ENCODE measurements at places on chromosomes 6 and 20.

DNA sequence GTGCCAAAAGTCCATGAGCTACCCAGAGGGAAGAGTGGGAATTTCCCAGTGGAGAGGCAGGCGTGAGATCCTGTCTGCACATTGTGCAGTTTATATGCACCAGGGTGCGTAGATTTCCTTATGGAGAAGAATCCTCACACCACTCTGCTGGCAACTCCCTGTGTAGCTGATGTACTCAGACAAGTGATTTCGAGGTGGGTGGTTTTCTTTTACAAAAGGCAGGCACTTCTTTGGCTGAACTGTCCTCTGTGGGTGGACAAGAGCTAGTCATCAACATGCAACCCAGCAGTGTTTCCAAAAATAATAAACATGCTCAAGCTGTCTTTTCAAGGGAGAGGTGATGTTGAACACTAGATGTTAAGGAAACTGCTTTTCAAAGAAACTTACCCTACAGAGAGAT, 121.7 kb upstream of the NXT1 start:
- no peak for DNase-seq

DNA sequence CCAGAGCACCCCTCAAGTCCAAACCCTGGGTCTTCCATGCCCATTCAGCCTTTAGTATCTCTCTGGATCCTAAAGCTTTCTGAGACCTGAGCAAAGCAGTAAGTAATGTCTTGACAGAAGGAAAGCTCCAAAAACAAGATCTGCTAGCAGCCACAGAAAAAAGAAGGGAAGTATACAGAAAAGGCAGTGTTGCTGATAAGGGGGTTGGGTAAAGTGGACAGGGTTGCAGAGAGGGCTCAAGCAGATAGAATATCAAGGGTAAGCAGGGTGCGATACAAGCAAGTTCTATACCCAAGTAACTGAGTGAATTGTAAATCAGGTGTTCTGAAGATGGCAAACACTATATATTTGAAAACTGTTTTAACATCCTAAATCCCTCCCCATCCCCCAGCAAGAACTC, 113.4 kb upstream of the CARMIL1 start:
- DNase-seq: no peak

DNA sequence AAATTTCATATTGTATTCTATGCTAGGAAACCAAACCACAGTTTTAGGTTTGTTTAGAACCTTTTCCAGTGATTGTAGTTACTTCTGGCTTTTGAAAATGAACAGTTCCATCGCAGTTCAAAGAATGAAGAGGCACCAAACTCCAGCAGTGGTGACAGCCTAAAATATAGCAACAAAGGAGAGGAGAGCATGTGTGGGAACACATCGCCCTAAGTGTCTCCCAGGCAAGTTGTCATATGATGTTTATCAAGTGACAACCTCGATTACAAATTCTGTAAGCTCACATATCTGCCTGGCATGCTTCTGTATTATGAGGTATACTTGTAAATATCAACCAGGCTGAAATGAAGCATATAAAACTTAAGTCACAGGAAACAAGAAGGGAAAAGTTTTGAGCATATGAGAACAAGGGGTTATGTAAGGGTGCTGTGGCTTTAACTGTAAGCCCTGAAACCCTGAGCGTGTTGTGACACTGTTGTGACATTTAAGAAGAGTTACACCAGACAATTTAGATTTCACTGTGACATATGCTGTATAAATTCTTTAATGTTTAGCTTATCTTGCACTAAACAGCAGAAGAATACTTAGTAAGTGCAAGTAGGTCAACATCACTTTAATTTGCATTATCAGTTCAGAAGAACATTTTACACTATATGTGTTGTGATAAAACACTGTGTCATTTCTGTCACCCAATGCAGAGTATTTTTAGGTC, 29.1 kb upstream of the FBXL4 start:
- no peak for DNase-seq

DNA sequence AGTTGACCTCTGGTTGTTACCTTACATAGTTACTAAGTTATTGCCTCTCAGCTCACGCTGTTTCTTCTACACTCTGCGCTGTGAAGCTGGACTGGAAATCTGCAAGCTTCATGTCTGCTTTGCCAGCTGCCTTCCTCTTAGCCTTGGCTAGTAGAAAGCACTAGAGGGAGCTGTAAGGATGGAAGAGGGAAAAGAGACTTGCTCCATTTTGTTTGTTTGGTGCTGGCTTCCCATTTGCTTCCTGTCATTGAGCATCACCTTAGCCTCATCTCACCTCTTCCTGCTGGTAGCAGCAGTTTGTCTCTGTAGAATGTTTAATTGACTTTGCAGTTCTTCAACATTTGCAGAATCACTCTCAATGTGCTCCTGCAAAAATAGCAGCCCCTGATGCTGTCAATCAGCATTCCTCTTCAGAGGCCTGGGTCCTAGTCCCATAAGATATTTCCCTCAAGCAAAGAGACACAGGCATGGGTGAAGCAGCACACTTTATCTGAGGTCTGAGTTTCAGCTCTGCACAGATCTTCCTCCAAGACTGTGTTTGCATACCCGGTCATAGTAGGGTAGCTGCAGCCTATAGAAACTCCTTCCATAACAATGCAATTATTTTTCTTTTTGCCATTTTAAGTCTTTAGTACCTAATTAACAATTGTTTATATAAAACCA, 302.2 kb upstream of the EPHA7 start:
- DNase-seq: no peak

- DNase-seq: no peak
Measured at GRCh38 chr6:34587325-34587724, 31.2 kb upstream of the SPDEF start.

- no peak for DNase-seq
Measured at GRCh38 chr20:48717095-48717672, 110.6 kb downstream of the PREX1 start.

DNA sequence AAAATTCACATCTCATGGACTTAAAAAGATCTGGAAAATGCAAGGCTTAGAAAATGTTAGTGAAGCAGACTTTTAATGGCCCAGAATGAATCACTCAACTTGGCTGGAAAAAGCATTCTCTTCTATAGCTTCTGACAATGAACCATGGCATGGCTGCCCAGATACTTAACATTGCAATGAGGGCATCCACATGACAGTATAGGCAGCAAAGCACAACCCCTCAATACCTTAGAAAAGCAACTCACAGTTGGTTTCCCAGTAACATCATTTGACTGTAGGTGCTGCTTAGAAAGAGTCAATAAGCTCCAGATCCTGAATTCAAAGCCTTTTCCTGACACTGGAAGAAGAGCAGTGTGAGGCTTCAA, 155.8 kb downstream of the EYA4 start:
- no peak for DNase-seq

DNA sequence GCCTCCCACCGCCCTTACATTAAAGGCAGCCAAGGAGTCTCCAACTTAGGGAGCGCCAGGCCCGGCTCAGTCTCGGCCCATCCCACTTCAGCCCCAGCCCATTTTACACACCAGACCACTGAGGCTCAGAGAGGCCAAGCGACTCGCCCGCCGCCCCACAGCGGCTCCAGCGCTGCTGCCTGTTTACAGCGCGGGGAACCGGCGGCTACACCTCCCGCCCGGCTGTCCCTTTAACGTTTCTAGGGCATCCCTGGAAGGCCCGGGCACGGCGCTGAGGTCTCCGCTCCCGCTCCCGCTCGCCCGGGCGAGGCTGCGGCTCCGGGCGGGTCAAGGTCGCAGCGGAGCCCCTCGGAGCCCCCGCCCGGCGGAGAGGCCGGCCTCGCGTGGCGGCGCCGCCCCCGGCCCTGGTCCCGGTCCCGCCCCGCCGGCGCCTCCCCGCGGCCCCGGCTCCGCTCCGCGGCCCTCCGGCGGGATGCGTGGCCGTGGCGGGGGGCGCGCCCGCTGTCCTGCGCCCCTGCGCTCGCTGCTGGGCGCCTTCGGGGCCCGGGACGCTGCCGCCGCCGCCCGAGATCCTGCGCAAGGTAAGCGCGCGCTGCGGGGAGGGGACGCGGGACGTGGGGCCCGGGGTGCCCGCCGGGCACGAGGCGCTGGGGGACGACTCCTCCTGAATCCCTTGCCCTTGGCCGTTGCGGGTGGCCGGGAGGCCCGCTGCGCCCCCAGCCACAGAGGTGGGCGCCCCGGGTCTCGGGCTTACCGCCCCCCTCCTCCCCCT, 27.1 kb upstream of the PHACTR3 start:
- no peak for DNase-seq

GRCh38 chr6:135630789-135631376, 133.3 kb upstream of the AHI1 start:
- no peak for DNase-seq

GRCh38 chr6:38499529-38500096, 140.1 kb downstream of the BTBD9 start:
- DNase-seq: no peak

DNA sequence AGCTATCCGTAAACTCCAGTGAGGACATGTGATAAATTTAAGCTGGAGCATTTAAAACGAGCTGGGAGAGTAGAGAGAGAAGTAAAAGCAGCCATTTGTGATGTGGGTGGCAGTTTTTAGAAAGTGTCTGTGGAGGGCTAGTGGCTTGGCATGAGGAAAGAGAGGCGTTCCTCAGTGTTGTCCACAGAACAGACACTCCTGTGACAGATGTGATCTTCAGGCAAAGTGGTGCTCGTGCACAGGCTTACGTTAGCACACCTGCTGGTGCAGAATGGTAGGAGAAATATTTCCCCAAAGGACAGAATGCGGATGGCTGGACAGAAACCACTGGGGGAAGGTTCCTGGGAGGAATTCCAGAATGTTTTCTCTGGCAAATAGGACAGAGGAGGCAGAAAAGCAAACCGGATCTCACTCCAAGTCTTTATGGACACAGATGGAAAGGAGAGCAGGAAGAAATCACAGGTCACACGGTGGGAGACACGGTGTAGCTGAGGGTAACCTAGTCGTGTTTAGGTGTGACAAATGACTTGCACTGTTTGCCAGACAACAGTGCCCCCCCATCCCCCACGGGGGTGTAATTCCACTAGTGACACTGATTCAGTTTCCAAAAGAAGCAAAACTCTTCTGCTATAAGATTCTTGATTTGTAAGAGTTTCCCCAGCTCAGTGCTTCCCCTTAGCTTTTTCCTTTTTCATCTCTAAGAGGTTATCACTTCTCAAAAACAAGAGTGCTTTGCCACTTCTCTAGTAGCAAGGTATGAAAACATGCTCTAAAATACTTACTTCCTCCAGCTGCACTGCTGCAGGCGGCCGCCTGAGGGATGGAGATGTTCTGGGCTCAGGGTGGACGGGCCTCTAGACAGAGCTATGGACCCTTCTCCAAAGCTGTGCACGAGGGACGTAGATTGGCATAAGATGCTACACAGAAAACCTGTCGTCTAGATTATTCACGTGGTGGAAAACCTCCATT, 293.2 kb downstream of the QKI start:
- DNase-seq: no peak

DNA sequence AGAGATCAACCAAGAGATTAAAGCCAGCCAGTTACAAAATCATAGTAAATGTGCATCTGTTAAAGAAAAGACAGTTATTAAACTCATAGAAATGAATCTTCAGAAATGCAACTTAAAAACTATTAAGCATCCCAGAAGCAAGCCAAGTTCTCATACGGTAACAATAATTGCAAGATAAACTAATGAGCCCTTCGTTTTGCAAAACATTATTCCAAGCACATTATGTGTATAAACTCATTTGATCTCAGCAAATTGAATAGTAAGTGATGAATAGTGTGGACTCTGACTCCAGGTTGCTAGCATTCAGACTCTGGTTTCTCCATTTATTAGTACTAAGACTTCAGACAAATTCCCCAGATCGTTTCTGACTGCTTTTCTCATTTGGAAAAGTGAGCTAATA, 85.2 kb downstream of the SNAP25 start:
- DNase-seq: no peak

GRCh38 chr20:24909086-24909780, 39.8 kb upstream of the CST7 start:
- no peak for DNase-seq

DNA sequence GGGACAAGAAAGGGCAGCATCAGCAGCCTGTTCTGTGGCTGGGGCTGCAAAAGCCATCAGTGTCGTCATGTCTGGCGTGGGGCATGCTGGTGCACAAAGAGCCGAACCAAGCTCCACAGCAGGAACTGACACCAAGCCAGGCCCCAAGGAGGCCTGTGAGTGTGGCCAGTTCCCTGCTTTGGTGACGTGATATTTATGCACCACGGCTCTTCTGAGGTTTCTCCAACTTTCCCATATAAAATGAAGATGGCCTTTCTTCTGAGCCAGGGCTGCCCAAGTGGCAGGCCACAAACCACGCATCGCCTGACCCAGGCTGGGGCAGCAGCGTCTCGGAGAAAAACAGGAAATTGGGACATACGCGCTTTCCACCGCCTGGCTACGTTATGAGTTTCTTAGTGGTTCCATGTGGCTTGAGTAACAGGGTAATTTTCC, 109.9 kb downstream of the RIN2 start:
- DNase-seq: no peak

GRCh38 chr20:38357653-38358207, 11.4 kb downstream of the LBP start:
- no peak for DNase-seq

DNA sequence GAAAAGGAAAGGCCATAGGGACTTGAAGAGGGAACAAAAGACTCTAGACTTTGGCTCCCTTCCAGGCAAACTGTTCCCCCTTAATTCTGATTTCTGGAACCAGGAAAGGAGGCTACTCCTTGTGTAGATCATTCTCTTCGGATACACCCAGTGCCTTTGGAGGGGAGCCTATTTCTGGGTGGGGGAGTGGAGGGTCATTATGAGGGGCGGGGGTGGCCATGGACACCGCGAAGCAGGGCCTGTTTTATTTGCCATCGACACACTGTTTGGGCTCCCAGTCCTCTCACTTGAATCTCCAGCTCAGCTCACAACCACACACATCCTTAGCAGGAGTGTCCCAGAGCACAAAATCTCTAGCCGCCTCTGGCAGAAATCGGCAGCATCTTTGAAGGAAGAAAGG, 132.3 kb downstream of the PXDC1 start:
- DNase-seq: no peak

DNA sequence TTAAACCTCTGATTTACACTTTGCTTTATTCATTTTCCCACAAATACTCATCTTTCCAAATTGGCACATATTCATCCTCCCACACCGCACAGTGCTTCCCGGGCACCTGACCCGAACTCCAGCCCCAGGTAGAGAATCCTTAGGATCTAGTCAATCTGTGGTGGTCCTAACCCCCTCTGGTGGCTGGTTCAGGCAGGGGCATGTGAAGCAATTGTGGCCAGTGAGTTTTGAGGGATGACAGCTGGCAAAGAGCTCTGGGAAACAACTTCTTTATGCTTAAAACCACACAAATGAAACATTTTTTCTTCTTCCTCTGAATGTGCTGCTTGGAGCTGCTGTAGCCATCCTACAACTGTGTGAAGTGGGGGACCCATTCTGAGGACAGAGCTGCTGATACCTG, 54.7 kb downstream of the ELOVL5 start:
- no peak for DNase-seq

DNA sequence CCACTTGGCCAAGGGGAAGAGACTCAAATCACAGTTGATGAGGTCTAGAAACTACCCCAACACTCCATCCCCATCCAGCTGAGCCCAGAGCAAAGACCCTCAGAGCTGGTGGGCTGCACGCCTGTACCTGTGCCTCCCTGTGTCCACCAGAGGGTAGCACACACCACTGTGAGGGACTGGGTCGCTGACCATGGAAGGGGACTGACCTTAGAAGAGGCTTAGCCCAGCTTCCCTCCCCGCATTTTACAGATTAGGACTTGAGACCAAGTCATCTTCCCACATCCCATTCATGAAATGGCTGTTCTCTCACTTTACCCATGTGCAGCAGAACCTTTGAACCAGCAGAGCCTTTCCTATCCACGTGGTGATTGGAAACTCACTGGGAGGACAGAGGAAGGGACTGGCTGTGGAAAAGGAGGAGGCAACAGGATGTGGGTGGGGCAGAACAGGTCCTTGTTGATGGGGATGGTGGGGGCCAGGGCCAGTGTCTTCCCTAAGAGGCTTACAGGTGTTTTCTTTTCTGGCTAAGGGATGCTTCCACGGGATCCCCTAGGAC, 44.3 kb downstream of the CPXM1 start:
- no peak for DNase-seq

- no peak for DNase-seq
Measured at GRCh38 chr20:41902346-41902745, 284.2 kb upstream of the CHD6 start.

Measured in stimulated activated CD4-positive, alpha-beta T cell treated with anti-CD3 and anti-CD28 coated beads, Interleukin-4, amount 100 ng/mL, for 1 hour (primary cell).